CD4-positive, alpha-beta T cell treated with Interleukin-17A for 4 hours (primary cell): ENCODE measurements at places on chromosomes 7 and 10.

- no peak for DNase-seq
Observed at GRCh38 chr7:139708541-139708940, 69.3 kb downstream of the HIPK2 start.

DNA sequence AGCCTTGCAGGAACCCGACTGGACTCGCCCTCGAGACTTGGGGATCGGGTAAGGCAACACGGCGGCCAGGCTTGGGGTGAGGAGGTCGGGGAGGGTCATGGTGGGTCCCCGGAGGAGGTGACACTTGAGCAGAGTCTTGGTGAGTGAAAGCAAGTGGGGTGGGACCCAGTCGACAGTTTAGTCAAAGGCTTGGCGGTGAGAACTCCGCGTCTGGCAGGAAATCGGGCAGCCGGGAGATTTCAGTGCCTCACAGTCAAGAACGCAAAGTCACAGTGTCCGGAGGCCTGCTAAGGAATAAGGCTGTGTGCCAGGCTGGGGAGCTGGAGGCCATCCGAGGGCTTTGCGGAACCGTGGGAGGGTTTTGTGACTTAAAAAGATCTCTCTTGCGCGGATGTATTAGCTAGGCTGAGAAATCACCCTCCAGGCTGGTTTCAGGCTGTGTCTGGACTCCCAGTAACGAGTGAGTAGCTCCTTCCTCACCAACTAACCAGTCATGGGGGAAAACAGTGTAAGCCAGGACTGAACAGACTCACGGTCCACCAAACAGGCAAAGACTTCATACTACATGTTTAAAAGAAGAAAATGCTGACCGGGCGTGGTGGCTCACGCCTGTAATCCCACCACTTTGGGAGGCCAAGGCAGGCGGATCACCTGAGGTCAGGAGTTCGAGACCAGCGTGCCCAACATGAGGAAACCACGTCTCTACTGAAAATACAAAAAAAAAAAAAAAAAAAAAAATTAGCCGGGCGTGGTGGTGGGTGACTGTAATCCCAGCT, 613 bp downstream of the AP5Z1 start:
- DNase-seq: peak; percentile 69

DNA sequence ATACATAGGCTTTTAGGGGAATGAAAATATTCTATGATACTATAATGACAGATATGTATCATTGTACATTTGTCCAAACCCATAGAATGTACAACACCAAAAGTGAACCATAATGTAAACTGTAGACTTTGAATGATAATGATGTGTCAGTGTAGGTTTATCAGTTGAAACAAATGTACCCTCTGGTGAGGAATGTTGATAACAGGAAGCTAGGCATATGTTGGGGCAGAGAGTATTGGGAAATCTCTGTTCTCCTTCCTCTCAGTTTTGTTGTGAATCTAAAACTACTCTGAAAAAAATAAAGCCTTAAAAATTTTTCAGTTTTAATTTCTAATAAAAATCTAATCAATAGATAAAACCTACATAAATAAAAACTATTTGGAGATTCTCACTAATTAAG, 36.9 kb downstream of the C1GALT1 start:
- no peak for DNase-seq

DNA sequence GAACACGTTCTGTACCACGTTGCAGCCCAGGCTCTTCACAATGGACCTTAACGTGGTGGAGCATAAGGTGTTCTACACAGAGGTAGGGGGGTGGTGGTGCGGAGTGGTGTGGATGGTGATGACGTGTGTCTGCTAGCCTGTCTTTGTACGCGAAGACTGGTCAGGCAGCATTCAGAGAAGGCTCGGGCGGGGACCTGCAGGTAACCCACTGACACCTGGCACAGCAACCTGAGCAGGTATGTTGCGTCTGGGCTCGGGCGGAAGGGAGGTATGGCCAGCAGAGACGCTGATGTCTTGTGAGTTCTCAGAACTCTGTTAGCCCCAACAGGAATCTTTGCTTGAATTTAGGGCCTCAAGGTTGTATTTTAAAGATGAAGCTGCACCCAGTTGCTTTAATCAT, 55.0 kb downstream of the TRRAP start:
- DNase-seq: no peak

- DNase-seq: no peak
Observed at GRCh38 chr7:126605056-126605455, 647.7 kb downstream of the GRM8 start.
